Hematopoietic multipotent progenitor cell treated with erythropoietin and hydrocortisone succinate and interleukin-3 and kit ligand, for 17 days (in vitro differentiated cells): ENCODE measurements at places on chromosomes 3 and 15.

- no peak for DNase-seq
Measured at GRCh38 chr3:164673738-164674137, 404.6 kb downstream of the SI start.

- no peak for DNase-seq
Measured at GRCh38 chr15:69328739-69329138, 30.0 kb downstream of the PAQR5 start.

DNA sequence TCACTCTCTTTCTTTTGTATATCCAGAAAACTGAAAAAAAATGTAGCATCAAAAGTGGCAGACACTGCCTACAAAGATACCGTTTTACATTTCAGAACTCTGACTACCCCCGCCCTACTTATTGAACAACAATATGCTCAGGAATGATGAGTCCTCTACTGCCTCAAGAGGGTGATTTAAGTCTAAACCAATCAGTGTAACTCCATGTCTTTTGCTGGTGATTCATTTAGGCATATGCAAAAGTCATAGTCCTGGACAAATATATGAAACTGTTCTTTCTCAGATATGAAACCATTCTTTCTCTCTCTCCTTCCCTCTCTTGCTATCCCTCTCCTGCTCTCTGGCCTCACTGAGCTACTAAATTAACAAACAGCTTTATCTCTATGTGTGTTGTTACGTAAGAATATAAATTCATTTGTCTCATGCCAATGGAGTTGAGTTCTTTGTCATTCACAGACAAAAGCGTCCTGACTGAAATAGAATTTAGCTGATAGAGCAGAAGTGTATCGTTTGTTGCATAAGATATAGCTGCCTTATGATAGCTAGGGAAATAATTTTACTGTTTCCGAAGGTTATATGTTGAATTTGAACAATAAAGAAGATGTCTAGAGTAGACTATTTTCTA lies 133.7 kb upstream of the OSTN start:
- no peak for DNase-seq

DNA sequence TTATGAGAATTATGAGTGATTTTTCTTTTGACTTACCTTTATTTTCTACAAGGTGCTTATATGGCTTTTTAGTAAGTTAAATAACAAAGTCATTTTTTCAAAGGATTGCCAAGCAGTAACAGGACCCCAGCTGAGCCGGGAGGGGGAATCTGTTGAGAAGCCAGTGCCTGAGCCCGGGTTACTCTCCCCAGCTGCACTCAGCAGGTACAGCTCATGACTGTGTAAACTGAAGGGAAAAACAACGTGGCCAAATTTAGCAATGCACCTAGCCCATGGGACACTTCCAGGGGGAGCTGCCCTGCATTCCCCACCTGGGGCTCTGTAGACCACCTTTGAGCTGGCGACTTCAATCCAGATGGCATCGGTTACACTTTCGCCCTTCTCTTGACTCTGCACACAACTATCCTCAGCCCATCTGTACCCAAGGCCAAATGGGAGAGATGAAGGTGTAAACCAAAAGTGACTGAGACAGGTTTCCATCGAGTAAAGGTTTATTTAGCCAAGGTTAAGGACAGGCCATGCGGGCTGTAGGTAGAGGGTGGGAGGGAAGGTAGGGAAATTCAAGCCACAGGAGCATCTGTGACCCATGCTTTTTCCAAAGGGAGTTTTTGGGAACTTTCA lies 18.2 kb upstream of the HCN4 start:
- no peak for DNase-seq

- DNase-seq: no peak
Measured at GRCh38 chr3:37462452-37462851, 288.1 kb upstream of the LRRFIP2 start.

GRCh38 chr3:13236557-13237173 lies 163.4 kb upstream of the IQSEC1 start:
- no peak for DNase-seq

DNA sequence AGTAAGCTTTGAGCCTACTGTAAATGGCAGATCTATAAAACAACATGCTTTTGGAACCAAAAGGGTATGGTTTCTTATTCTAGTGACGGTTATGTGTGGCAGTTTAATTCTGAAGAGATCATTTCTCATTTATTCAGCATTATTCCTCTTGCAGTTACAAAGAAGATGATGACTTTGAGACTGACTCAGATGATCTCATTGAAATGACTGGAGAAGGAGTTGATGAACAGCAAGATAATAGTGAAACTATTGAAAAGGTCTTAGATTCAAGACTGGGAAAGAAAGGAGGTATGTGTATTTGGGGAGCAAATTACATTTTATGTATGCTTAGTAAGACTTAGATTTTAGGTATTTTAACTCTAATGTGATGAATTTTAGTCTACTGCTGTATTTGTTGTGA lies 41.5 kb downstream of the CHD2 start:
- no peak for DNase-seq

DNA sequence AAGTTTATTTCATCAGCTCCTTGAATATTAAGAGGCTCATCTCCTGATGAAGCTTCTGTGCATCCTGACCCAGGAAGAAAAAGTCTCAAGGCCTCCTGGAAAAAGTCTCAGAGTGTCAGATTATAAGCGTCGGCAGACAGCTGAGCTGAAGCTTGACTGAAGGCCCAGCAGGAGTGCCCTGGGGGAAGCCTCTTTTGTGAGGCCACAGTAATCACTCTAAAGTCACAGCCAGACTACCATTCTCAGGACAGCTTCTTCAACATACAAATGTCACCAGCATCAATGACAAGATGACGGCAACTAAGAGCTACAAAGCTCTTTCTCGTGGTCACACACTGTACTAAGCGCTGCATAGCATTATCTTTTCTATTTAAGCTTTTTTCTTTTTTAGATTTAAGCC lies 72.7 kb upstream of the LRRN1 start:
- no peak for DNase-seq

GRCh38 chr3:186012137-186012536 lies 74.3 kb upstream of the TRA2B start:
- DNase-seq: no peak

DNA sequence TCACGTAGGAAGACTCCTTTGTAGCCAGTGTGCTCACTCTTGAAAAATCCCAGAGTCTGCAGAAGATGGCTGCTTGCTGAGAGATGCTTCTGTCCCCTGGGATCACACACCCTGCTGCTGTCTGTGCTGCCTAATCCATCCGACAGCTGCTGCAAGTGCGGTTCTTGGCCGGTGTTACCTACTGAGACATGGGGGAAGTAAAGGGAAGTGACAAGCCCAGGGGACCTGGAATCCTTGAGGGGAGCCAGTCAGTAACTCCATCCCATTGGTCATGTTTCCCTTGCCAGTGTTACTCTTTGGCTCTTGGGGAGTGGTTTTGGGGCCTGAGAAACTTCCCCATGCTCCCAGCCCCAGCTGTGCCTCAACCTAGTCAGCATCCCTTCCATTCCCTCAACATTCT lies 8.3 kb upstream of the CPNE9 start:
- DNase-seq: no peak

DNA sequence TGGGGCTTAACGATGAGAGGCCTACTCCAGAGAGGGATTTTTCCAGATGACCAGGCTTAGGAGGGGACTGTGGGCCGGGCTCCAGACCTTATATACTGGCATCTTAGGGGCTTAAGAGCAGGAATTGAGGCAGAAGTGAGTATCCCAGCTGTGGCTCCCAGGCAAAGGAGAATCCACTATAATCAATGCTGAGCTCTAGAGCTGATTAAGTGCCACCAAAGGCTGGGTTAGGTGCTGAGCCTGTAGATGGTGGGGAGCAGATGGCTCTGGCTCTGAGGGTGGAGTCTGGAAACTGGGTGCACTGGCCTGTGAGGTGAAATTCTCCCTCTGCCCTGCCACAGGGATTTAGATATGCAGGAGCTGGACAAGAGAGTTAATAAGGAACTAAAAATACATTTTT lies 23.2 kb downstream of the IRAK2 start:
- DNase-seq: no peak

GRCh38 chr3:67450153-67450552 lies 204.3 kb downstream of the SUCLG2 start:
- no peak for DNase-seq

DNA sequence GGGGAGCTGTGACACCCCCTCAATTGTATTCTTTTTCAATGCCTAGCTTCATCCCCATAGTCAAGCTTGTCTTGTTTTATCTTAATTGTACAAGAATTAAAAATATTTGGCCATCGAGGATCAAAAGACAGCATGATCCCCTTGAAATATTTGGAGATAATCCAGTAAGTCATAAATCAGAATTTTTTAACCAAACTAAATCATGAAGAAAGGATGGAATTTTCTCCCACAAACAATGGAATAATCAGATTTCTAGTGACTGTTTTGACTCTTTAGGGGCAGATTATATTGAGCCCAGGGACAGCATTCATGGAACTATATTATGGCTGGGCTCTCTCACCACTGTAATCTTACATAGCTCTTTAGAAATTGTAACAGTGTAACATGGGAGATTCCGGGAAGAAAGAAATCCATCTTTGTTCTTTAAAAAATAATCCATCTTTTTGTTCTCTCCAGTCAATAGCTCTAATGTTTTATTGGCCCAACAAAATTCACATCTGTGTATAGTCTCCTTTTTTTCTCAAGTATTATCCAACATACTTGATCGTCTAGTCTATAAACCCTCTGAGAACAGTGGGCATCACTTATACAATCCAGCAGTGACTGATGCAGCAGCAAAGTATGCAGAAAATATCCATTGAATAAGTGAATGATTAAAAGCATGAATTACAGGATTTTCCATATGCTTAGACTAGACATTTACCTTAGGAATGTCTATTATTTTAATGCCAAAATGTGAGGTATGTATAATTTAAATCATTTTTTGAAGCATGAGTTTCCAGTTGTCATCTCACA lies 277.0 kb upstream of the PLSCR5 start:
- no peak for DNase-seq

GRCh38 chr3:101195951-101196713 lies 124.2 kb downstream of the IMPG2 start:
- DNase-seq: no peak

- DNase-seq: no peak
Measured at GRCh38 chr15:100901296-100901695, 17.9 kb upstream of the LRRK1 start.

GRCh38 chr3:72344236-72344635 lies 504.0 kb downstream of the SHQ1 start:
- no peak for DNase-seq
